NCI-H526 (cell line): ENCODE measurements at places on chromosomes 6 and 20.

- peak; percentile 39 for DNase-seq
Observed at GRCh38 chr6:167825332-167826229, 1.1 kb upstream of the AFDN start.

DNA sequence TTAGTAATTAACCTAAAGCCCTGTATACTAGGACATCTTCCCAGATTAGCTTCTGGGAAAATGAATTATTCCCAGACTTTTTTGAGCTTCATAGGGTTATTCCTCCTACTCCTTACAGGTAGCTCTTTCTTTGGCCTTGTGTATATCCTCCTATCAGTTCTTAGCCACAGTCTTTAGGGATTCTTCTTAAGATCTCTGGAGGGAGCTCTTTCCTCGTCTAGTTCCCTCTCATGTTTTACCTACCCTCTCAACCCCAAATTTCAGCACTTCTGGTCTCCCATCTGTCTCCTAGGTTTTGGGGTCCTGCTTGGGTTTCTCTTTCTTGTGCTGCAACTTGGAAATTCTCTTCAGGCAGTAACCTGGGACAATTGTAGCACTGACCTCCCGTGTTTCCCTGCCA lies 46.4 kb upstream of the SLC35B3 start:
- DNase-seq = peak; percentile 26

GRCh38 chr20:33915726-33916331 lies 77.9 kb upstream of the RALY start:
- no peak for DNase-seq

- no peak for DNase-seq
Observed at GRCh38 chr6:34617231-34617630, 61.1 kb upstream of the SPDEF start.

DNA sequence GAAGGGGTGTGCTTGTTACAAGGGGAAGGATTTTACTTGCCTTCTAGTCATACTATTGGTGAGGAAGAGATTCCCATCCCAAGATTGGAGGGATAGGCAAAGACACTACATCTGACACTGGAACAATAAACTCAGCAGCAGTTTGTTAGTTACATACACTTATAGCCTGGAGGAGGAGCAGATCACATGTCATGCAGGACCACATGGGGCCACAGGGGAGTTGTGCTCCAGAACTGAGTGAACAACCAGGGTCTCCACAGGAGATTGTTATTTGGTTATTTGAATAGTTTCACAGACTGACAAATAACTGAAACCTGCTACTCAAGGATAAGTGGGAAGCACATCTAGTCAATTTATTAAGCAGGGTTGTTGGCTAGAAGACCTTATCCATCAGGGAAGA lies 559.4 kb upstream of the MANEA start:
- DNase-seq = no peak

DNA sequence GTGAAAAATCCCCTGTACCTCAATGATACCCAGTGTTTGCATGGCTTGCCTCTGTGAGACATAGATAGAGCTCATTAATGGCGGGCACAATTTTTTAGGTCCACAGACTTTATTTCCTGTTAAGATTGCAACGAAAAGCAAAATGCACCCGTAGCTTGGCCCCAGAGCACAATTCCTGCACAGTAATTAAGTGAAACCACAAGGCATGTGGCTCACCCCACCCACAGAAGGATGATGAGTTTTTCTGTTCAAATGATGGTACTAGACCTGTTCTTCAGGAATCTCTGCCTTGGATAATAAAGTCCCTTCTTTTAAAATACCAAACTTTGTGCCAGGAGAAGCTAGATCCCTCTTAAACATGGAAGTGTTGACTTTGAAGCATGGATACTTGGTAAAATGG lies 738.1 kb downstream of the QKI start:
- DNase-seq = no peak

GRCh38 chr20:32252189-32252588 lies 25.3 kb upstream of the KIF3B start:
- no peak for DNase-seq

DNA sequence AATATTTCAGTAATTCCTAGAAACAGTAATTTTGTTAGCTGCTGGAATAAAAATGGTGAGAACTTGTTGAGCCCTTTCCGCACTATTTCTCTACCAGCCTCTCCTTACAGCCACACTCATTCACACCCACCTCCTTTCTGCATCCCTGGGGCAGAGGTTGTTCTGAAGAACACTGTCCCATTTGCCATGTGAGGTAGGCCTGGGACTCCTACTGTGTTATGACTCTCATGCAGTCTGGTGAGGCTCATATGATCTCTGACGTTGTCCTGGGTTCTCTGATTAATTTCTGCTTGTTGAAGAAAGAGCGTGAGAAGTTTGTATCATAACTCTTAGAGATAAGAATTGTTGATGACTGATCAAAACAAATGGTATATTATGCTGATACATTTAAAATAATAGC lies 4.1 kb upstream of the KCNQ5 start:
- DNase-seq = no peak

GRCh38 chr6:783966-784735 lies 91.2 kb upstream of the EXOC2 start:
- no peak for DNase-seq

DNA sequence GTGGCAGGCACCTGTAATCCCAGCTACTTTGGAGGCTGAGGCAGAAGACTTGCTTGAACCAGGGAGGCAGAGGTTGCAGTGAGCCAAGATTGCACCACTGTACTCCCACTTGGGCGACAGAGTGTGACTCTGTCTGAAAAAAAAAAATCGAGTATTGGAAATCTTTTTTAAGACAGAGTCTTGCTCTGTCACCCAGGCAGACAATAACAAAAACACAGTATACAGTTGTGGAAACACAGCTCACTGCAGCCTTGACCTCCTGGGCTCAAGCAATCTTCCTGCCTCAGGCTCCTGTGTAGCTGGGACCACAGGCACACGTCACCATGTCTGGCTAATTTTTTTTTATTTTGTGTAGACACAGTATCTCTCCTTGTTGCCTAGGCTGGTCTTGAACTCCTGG lies 15.0 kb downstream of the NANP start:
- no peak for DNase-seq

GRCh38 chr6:42993445-42993844 lies 9.1 kb downstream of the PPP2R5D start:
- no peak for DNase-seq

DNA sequence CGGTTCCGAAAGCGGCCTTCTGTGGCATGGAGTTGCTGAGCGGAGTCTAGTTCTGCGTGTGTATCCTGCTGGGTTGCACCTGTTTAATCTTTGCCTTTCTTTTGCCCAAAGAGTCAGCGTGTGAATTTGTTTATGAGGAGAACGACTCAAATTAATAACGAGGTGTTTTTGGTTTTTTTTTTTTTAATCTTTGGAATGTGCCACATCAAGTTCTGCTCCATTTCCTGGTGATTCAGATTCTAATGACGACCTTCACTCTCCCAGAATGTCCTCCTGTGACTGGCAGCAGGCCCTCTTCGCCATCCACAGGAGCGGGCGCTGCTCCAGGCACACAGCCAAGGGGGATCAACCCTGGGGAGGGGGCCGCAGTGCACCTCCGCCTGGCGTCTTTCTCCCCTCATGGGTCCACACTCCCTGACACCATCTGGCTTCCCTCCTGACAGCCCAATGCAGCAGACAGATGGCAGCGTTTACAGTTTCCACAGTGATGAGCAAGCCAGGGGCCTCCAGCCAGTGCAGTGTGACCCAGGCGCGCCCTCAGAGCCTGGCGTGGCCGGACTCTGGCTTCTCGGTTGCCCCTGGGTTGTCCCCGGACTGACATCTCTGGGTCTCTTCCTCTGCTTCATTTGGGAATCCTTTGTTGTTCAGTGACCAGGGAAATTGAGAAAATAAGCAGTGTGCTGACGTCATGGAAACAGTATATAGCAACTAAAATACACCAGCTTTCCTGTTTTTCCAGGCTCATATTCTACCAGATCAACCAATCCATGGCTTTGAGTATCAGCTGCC lies 27.5 kb upstream of the AFDN start:
- DNase-seq = no peak

DNA sequence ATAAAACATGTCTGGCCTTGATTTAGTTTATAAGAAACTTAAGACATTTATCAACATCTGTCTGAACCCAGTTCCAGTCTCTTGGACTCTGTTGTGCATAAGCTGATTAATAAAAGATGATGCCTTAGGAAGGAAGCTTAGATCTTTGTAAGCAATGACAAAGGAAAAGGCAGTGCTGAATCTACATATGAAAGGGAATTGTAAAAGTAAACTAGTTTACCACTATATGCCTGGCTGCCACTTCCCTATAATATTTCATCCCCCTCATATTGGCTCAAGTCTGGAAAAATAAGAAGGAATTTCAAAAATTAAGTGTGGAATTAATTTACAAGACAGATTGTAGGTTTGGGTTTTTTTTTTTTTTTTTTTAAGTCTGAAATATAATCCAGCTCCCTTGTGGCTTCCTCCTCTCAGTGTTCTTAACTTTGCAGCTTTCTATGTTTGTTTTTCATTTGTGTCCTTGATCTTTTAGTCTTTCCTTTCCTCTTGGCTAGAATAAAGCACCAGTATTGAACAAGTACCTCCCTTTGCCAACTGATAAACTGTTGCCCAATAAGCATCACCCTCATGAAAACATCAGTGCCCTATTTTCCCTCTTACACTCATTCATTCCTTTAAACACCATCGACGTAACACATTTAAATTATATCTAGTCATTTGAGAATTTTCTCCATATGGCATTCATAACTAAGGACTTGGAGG lies 146.7 kb upstream of the TBX18 start:
- DNase-seq = no peak

- no peak for DNase-seq
Observed at GRCh38 chr20:44407402-44408184, 52.1 kb downstream of the HNF4A start.

GRCh38 chr20:35225319-35226125 lies 968 bp upstream of the MMP24 start:
- no peak for DNase-seq

GRCh38 chr6:25193460-25194171 lies 85.6 kb upstream of the CARMIL1 start:
- DNase-seq = no peak

DNA sequence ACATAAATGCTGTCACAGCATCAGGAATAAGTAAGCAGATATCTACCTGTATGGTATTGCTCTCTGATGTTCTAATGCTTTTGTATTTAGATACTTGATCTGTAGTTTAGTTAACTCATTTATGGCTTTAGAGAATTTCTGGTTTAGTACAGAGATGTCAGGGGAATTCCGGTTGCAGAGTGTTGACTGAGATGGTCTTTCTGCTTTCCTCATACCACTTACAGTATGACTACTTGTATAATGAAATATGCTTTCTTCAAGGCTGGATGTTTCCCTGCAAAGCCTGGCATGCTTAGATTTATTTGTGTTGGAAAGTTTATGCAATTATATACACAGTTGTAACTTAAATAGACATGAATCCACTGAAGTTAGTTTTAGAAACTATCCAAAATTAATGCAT lies 278.4 kb downstream of the CDH26 start:
- no peak for DNase-seq

GRCh38 chr6:67640484-67640883 lies 994.6 kb upstream of the ADGRB3 start:
- DNase-seq = no peak

DNA sequence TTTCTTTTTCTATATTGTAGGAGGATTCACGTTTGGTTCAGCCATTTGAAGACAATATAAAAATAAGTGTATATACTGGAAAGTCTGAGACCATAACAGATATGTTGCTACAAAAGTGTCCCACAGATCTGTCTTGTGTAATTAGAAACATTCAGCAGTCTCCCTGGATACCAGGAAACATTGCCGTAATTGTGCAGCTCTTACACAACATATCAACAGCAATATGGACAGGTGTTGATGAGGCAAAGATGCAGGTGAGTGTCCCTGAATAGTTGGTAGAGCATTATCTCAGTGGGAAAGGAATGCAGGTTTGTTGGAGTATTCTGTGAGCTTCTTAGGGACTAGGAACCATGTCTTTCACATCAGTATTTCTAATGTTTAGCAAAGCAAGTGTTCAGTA lies 18.3 kb upstream of the ADGRF4 start:
- DNase-seq = no peak

DNA sequence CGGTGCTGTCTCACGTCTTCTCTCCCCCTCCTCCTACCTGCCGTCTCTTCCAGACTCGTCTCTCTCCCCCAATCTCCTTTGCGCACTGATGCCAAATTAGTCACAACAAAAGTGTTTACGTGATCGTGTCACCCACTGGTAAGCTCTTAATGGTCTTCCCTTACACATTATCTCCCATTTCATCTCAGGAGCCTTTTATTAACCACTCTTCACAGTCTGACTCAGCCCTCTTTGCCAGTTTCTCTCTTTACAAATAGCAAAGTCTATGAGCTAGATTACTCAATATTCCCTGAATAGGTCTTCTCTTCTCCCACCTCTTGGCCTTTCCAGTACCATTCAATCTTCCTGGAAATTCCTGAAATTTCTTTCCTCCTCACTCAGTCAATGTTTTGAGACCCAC lies 247.0 kb downstream of the ESR1 start:
- no peak for DNase-seq

DNA sequence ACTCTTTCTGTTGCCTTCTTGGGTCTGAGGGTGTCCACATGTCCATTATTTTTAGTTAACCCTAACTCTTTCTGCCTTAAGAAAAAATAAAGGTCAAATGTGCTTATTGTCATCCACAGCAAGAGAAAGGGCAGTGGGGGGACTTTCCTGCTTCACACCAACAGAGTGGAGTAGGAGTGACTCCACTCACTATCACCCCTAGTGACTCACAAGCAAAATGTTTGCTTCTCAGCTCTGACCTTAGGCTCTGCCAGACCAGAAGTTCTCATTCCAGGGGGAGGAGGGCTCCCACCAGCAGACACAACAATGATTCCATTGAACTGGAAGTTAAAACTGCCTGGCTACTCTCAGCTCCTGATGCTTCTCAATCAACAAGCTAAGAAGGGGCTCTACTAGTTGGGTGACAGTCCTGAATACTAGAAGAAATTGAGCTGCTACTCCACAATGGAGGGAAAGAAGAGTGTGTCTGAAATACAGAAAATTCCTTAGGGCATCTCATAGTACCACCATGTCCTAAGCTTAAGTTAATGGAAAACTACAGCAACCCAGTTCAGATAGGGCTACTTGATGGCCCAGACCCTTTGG lies 83.9 kb upstream of the AFDN start:
- no peak for DNase-seq

- DNase-seq = peak; percentile 91
Observed at GRCh38 chr20:43903953-43904826, 10.5 kb upstream of the TOX2 start.

DNA sequence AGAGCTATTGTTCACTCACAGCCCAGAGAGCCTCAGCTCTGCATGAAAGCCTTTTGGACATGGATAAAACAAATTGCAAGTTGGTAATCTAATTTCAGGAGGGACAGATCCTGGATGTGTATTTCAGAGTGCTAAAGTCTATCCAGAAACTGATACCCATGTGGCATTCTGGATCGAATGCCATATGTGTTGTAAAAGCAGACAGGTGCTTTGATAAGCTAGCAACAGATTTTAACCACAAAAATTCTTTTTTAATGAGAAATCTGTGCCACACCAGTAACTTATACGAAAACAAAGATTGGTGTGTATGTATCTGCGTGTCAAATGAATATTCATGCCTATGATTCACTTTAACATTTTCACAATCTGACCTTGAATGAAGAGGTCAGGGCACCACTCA lies 936.6 kb upstream of the MAP3K7 start:
- no peak for DNase-seq
